Right ventricle myocardium superior (tissue), 1 donor: ENCODE measurements at places on chromosomes 3 and 15. TPM values are rescaled to one million over a fixed set of nuclear protein-coding genes. Genes with fewer than 3 reads are reported as not detected.

Gene SPSB4
- total RNA-seq: 7.3 TPM

GRCh38 chr15:56794553-56795329, 61.4 kb upstream of the ZNF280D start:
- no peak for DNase-seq

DNA sequence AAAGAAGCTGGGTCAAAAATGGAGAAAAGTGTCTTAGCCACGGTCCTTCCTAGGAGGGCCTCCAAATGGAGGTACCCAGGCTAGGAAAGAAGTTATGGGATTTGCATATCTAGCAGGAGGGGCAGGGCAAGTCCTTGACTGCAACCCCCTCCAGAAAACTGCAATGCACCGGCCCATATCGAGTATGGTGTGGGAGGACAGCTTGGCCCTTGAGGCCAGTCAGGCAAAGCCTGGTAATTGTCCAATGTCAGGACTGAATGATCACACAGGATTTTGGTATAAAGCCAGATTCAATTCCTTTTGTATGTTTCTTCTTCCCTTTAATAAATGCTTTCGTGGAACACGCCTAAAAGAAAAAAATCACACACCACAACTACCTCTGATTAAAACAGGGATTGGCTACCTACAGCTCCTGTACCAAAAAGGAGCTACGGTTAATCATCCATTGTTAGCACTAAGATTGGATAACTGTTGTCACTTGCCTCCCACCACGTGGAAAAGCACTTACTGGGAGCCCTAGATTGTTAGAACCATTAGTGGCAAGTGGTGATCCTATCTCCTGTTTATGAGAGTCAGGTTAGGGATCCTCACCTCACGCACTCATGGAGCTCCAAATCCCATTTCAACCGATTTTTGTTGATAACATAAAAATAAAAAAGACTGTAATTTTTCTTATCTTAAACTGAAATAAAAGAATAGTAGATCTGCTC, 1.2 kb downstream of the ZNF770 start:
- no peak for DNase-seq

DNA sequence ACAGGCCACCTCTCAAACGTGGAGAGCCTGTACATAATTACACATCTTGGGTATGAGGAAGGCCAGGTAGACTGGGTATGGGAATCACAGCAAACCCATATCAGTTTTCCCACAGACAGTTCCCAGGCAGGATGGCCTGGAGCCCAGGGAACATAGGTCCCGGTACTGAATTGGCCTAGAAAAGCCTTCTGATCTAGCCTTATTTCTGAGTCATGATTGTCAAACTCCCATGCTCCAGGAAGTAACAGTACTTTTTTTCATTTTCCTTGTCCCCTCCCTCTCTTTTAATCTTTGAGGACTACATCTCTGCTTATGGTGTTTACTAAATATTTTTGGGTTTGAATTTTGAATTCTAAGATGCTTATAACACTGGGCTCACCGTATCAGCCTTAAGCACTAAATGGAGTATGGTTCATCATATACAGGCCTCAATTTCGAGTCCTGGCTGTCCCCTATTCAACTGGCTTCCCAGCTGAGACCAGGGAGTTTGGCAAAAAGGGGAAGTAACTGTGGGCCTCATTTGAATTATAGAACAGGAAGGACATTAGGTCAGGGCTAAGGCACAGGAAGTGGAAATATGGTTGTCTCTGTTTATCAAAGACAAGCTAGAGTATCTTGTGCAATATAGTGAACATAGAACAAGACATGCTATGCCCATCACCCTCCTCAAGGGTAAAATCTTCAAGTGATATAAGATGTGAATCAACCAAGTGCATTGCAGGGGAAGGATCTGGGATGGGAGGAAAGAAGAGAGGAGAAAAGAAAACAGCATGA, 494.6 kb downstream of the NTRK3 start:
- no peak for DNase-seq

Gene CD200R1L
- total RNA-seq: not detected

Gene PRTG
- 0.67 TPM for total RNA-seq

Gene INSYN1
- total RNA-seq: 155 TPM
